Activated naive CD4-positive, alpha-beta T cell (primary cell): ENCODE measurements at places on chromosomes 12 and 14.

DNA sequence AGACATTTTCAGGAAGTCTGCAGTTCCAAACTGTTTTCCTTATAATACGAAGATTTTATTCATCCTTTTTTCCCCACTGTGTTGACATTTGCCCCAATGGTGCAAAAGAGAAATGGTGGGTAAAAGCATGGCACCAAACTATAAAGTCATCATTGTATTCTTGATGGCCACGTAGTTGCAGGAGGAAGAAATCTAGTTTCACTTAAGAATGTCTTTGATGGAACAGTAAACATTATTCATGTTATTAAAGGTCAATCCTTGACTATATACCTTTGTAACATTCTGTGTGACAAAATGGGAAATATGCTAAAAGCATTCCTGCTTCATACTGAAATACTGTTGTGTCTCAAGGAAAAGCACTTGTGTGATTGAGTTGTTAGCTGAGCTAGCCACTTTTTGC lies 80.1 kb downstream of the PRKCH start:
- DNase-seq = no peak

- no peak for DNase-seq
Observed at GRCh38 chr14:60222820-60223219, 26.2 kb upstream of the PPM1A start.

- no peak for DNase-seq
Observed at GRCh38 chr14:53501361-53502211, 348.5 kb upstream of the DDHD1 start.

DNA sequence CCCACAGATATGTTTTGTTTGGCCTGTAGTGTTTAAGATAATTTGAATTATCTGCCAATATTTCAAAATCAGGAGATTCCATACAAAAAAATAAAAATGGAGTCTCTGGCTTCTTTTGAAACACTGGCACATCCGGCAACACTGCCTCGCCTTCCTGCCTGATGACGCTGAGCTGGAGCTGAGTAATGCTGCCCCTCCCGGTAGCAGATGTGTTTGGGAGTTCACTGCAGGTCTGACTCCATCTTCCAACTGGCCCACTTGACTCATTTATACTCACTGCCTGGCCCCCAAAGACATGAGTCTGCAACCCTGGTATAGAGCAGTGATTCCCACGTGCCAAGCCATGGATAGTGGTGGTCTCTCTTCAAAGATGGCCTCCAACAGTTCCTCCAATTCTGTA lies 7.4 kb downstream of the CIT start:
- no peak for DNase-seq

DNA sequence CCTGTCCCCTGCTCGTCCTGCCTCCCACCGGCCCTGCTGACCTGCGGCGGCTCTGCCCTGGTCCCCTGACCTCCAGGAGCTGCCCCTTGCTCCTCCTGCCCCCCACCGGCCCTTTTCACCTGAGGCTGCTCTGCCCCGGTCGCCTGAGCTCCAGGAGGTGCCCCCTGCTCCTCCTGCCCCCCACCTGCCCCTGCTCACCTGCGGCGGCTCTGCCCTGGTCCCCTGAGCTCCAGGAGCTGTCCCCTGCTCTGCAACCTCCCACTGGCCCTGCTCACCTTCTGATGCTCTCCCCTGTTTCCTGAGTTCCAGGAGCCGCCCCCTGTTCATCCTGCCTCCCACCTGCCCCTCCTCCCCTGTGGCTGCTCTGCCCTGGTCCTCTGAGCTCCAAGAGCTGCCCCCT lies 101.3 kb downstream of the TMEM121 start:
- no peak for DNase-seq

DNA sequence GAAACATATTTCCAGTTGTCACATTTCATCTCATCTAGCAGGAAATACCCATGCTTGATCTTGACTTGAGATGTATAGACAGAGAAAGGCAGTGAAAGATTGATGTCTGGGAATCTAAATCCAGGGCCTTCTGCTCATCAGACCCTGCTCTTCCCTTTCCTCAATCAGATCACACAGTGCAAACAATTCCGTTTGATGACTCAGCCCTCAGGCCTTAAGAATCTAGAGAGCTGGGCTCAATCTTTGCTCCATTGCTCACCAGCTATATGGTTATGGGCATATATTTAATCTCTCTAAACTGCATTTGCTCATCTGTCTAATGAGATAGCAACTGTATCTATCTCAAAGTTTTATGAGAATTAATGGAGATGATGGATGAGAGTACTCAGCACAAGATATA lies 201.8 kb upstream of the CCDC196 start:
- no peak for DNase-seq

- no peak for DNase-seq
Observed at GRCh38 chr14:24952851-24953666, 96.9 kb downstream of the STXBP6 start.

DNA sequence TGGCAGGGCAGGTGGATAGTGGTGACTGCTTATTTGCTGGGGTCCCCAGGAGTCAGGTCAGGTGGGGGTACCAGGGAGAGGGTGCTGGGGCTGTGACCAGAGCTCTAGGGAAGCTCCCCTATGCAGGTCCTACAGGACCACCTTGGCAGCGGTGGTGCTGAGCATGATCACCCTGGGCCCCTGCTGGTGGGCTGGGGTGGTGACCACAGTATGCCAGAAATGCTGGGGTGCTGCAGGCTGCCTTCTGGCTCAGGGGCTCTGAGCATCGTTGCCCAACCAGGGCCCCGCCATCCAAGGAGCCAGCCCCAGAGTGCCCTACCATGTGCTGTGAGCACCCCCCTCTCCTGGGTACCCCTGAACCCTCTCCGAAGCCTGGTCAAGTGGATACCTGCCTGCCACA lies 17.5 kb upstream of the NUDT14 start:
- DNase-seq = no peak

GRCh38 chr12:46507766-46508165 lies 135.2 kb upstream of the SLC38A2 start:
- DNase-seq = no peak

DNA sequence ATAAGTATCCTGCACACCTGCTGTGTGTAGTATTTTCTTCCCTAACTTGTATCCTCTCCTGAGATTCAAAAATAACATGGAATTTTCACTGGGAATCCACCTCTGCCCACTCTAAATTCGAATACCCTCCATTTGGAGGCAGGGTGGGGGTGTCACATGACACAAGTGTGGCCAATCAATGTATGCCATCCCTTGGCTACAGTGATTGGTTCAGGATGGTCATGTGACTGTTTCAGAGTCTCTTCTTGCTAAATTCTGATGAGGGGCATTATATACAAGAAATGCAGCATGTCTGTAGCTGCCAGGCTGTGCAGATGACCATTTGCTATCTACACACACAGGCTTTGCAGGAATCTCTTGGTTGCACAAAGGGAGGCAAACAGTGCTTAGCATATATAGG lies 86.8 kb upstream of the TMEM132C start:
- no peak for DNase-seq

DNA sequence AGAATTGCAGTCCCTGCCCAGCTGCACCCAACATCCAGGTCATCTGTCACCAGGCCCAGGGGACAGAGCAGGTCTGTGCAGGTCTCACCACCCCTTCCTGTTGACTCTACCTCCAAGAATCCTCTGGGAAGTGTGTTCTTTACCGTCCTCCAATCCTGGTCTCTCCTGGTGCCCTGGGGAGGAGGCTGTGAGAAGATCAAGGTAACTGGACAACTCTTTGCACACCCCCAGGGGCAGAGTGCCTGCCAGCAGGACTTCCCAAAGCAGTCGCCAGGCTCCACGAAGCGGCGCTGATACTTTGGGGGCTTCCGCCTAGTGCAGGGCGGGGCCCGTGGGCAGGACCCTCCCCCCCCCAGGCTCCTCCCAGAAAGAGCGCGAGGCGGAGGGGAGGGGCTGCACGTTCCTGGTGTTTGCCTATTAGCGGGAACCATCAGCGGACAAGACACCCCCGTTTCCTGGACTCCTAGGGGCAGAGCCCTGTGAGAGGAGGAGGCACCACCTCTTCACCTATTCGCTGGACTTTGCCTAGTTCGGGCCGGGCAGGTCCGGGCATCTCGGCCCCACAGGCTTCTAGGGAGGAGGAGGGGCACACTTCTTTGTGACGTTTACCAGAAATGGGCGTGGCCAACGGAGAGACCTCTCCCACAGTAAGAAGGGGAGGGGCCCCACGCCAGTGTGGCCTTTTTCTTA lies 918.0 kb downstream of the AACS start:
- DNase-seq = no peak
